ENCODE measurements at places on chromosomes 5 and 9.
A peak's percentile ranks its signal among the peaks of the same experiment; 100 is the strongest.

DNA sequence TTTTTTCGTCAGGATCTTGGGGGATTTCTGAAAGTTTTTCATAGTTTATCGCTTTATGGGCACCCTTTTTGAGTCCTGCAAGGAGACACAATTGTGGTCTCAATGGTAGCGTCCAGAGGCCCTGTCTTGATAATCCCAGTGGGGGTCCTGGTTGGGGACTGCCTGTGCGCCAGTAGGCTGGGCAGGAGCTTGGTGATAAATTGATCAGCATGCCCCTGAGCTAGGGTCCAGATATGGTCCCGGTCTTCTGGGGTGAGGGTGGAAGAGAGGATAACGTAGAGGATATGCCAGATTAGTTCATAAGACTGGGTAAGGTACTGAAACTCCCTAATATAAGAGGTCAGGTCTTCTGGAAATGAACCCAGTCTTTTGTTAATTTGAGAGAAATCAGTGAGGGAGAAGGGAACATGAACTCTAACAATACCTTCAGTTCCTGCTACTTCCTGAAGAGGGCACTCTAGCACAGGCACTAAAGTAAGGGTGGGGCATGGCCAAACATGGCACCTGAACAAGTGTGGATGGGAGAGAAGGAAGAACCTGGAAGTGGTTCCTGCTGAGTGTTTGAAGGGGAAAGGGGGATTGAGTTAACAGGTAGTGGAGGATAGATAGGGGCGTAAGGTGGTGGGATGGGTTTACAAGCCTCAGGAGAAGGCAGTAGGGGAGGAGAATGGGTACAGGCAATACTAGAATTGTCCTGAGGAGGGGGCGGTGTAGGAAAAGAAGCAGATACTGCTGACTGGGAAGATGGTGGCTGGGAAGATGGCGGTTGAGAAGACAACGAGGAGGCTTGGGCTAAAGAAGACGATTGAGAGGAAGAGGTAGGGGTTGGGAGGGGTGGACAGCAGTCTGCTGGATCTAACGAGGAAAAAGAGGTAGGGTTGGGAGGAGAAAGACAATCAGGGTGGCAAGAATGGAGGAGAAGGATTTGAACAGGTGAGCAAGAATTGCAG is 33.8 kb upstream of the ANXA2R start:
- peak; percentile 12 for DNase-seq

DNA sequence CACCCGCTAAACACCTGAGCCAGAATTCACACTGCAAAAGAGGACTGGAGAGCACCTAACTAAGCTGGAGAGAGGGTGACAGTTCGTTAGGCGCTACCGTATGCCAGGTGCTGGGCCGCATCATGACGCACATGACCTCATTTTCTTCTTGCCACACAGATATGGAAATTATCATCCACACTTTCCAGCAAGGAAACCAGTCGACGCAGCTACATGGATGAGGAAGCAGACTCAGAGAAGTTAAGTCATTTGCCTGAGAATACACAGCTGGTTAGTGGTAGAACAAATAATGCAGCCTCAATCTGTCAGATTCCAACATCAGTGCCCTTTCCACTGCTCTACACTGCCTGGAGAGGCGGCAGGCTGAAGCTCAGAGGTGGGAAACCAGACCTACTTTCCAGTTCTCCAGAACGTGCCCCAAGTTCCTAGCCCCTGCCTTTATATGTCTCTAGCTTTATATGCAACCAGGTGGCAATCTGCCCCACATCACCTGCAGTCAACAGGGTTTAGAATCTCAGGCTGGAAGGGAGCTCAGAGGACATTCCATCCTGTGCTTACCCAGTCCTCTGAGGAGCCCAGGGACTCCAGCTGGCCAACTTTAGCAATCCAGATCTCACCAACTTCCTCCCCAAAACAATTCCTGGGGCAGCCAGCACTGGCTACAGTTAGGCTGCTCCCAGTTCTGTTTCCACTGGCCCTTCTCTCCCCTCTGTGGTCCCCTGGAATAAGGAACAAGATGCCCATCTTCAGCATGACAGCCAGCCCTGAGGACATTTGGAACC is 8.8 kb downstream of the TNIP1 start:
- DNase-seq = no peak

DNA sequence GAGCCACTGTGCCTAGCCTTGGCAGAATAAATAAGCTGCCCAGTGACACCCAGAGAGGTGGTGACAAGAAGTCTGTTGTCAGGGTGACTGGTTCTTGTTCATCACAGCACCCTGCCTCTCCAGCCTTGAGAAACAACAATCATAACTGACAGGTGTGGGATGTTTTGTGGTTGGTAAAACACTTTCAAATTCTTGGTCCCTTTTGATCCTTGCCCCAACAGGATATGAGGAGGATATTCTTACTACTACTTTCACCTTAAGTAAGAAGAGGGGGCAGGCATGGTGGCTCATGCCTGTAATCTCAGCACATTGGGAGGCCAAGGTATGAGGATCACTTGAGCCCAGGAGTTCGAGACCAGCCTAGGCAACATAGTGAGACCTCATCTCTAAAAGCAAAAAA is 14.2 kb upstream of the FRRS1L start:
- no peak for DNase-seq

- DNase-seq = no peak
These were observed 352.1 kb downstream of the GADD45G start for GRCh38 chr9:89956907-89957306.
